ENCODE measurements at places on chromosomes 11 and 22. TPM values are rescaled to one million over a fixed set of nuclear protein-coding genes. Genes with fewer than 3 reads are reported as not detected.

Gene DBX1
- total RNA-seq, result not detected

Gene MMP7
- not detected for total RNA-seq

Gene PGA3
- total RNA-seq, result not detected

Gene GGTLC3
- total RNA-seq, result not detected

Gene RAG2
- total RNA-seq, result not detected

Gene PDHX
- 28.8 TPM for total RNA-seq

Gene SCARF2
- 26.1 TPM for total RNA-seq

Gene HBB
- not detected for total RNA-seq

Gene CCDC73
- not detected for total RNA-seq

All from epithelial cell of alveolus of lung (primary cell).